ENCODE measurements at places on chromosomes 6 and 20. TPM values are rescaled to one million over a fixed set of nuclear protein-coding genes. Genes with fewer than 3 reads are reported as not detected.

GRCh38 chr6:1820165-1820564 is 210.4 kb downstream of the FOXC1 start:
- no peak for DNase-seq

- DNase-seq = no peak
Measured at GRCh38 chr6:139857143-139857542, 482.7 kb upstream of the CITED2 start.

DNA sequence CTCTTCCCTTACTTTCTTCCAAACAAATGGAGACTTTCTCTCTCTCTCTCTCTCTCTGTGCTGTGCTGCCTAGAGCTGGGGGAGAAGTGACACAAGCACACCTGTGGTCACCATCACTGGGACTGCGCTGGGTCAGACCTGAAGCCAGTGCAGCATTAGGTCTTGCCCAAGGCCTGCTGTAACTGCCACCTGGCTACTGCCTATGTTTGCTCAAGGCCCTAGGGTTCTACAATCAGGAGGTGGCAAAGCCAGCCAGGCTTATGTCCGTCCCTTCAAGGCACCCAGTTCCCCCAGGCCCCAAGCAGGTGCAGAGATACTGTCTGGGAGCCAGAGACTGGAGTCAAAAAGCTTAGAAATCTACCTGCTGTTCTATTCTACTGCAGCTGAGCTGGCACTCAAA is 49.4 kb upstream of the TOP1 start:
- no peak for DNase-seq

GRCh38 chr6:34145161-34146020 is 496 bp downstream of the GRM4 start:
- peak; percentile 80 for DNase-seq

Gene SMOC2
- 1.7 TPM for total RNA-seq

DNA sequence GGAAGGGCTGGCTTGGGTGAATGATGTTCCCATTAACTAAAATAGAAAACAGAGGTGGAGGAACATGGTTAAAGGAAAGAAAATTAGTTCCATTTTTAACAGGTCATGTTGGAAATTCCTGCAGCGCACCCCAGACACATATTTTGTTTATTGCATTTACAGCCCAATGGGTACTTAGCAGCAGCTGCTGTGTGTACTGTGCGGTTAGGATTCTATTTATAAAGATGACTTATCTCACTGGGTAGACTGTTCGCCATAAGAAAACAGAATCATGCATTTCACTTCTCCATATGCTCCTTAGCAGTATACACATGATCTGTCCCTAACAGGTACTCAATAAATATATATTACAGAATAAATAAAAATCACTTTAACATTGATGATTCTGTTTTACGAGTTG is 135.8 kb downstream of the SLC35F1 start:
- no peak for DNase-seq

- DNase-seq = no peak
Measured at GRCh38 chr6:135062735-135063134, 8.1 kb upstream of the HBS1L start.

Gene VSTM2L
- total RNA-seq = 12.9 TPM

GRCh38 chr6:37646986-37647764 is 50.5 kb downstream of the MDGA1 start:
- no peak for DNase-seq

GRCh38 chr6:88636871-88637270 is 326.5 kb downstream of the RNGTT start:
- no peak for DNase-seq

Gene MMS22L
- total RNA-seq = 10.5 TPM

Gene TREM1
- total RNA-seq = 51.9 TPM

DNA sequence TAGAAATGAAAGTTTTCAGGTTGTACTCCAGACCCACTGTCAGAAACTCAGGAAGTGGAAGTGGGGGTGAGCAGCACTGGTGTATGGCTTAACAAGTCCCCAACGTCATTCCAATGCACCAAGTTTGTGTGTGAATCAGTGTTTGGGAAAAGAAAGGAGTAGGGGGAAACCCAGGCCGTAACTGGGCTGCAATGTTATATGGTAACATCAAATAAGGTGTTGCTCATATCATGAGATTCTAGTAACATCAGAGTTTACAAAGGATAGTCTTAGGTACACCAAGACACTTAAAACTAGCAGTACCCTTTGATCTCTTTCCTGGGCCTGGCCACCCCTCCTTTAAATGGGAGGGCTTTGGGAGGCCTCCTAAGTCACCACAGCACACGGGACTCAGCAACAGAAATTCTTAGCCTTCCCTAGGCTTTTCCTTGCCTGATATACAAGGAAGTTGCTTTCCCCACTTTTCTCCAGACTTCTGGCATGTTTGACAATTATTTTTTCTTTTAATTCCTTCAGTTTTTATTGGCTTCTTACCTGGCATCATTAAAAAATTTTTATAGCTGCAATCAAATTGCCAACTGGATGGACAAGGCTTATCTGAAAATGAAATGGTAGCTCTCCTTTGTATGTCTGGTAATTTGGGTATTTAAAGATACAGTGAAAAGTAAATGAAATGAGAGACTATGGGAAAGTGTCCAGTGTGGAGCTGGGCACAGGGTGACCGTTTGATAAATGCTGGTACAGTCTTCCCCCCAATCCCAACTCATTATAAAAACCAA is 15.1 kb downstream of the E2F3 start:
- no peak for DNase-seq

DNA sequence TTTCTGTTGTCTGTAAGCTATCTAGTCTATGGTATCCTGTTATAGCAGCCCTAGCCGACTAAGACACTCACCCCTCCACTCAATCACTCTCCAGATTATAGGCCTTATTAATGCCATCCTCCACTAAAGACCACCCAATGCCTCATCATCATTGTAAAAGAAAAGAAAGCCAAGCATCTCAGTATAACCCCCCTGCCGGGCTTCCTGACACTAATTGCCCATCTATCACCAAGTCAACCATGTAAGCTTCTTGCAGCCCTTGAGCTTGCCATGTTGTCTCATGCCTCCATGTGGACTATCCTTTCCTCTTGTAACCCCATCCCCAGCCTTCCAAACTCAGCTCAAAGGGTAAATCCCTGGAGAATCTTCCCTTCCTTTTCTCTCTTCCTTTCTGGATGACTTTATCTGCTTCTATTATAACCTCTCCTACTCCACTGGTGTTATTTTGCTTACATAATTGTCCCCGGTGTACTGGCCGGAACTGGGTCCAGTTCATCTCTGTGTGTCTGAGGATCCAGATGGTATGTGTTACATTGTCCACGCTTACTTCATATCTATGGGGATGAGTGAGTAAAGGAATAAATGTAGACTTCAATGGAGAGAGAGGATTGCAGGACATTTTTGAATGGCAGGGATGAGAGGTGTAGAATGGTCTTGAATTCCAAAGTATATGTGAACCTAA is 202.9 kb upstream of the SOX4 start:
- DNase-seq = no peak

Gene CYP39A1
- 2.0 TPM for total RNA-seq

Gene PTCRA
- total RNA-seq = 3.2 TPM

Gene PM20D2
- total RNA-seq = 9.9 TPM

Gene DDO
- 1.7 TPM for total RNA-seq

DNA sequence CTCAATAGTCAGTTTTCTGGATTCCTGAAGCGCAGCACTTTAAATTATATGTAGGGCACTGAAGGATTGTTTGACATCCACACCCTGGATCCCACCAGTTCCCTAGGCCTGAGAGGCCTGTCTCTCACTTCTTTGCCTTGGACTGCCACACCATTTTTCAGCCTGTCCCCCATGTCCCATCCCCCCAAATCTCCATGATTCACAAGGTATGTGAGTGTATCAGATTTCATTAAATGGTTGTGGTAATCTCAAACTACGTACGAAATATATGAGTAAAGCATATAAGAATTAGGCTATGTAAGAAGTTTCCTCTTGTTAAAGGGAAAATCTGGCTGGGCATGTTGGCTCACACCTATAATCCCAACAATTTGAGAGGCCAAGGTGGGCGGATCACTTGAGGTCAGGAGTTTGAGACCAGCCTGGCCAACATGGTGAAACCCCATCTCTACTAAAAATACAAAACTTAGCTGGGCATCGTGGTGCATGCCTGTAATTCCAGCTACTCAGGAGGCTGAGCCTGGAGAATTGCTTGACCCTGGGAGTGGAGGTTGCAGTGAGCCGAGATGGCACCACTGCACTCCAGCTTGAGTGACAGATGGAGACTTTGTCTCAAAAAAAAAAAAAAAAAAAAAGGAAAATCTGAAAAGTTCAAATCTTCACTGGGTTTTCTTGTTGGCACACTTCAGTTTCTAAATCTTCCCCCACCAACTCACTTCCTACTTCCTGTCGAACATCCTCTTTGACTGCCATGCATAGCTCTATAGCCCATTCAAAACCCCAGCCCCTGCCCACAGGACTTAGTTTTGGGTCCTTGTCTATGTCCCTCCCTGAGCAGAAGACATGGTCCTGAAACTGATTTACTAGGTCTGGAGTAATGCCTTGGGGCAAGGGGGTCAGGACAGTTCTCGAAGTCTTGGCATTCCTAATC is 97.3 kb upstream of the SHLD1 start:
- DNase-seq = no peak

DNA sequence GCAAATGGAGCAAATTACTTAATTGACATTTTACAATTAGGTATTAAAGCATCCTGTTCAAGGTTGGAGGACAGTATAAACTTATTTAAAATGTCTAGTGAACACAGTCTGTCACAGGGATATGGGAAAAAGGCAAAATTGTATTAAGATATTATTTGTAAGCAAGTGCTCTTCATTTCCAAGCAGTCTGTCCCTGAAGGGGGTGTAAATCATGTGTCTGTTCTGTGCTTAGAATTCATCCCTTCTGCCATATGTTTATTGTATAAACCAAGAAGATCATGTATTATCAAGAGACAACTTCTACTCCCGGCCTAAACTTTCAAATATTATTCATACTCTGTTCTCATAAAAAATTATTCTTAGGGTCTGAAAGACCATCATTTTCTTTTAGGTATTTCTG is 144.8 kb downstream of the BCKDHB start:
- no peak for DNase-seq

DNA sequence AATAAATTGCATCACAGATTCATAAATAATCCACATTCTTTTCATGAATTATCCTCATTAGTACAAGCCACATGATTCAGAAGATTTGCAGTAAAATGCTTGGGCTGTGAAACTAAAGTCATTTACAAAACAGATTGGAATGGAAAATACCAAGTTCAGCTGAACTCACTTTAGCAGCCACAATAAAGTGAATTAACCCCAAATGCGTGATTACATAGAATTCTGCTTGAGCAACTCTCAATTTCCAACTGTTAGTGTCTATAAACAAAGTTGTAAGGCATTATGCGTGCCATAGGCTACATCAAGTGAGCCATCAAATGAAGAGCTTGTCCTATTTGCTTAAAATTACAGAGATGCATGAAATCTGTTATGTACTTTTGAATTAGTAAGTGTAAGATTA is 60.4 kb upstream of the GFRAL start:
- no peak for DNase-seq

DNA sequence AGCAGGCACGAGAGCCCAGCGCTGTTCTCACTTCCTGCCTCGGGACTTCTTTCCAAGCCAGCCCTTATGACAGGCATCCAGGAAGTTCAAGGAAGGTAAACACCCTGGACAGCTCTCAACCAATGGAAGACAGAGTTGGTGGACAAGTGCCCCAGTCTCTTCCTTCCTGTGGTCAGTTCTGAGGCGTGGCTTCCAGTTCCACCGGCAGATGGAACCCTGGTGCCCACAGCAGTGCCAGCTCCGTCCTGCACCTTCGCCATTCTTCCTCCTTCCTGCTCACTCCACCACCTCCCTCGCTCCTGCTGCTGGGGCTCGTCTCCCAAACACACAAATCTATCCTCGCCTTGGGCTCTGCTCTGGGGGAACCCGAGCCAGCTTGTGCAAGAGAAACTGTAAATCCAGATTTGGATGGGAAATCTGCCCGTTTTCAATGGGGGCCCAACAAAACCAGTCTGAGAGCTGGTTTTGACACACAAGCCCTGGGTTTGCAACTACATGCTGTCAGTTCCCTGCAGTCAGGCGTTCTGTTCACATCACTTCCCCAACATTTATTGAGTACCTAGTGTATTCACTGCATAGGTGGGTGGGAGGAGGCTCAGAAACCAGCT is 162.7 kb downstream of the GRM4 start:
- peak; percentile 51 for DNase-seq

DNA sequence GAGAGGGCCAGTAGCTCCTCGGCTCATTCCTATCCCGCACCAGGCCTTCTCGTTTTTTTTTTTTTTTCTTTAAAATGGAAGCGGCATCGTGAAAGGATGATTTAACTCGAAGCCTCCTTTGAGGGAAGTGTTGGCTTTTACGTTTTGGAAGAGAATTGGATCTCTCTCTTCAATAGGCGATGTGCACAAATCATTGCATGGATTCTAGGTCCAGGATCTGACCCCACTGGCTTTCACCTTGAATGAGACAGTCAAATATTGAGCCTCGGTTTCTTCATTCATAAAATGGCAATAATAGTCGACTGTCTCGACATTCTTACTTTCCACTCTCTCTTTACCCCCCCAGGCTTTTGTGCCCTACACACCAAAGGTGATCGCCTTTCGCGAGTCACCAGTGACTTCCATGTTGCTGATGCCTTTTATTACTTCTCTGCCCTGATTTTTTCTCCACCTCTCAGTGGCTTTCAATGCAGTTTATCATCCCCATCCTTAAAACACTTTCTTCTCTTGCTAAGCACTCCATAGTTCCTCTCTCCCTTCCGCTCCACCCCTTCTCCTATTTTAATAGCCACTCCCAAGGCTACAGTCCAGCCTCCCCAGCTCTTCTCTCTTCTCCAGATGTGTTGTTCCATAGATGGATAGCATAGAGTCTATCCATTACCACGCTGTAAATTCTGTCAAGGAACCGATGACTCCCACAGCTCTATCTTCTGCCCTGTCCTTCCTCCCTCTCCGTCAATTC is 473 bp upstream of the DTNBP1 start:
- DNase-seq = no peak

DNA sequence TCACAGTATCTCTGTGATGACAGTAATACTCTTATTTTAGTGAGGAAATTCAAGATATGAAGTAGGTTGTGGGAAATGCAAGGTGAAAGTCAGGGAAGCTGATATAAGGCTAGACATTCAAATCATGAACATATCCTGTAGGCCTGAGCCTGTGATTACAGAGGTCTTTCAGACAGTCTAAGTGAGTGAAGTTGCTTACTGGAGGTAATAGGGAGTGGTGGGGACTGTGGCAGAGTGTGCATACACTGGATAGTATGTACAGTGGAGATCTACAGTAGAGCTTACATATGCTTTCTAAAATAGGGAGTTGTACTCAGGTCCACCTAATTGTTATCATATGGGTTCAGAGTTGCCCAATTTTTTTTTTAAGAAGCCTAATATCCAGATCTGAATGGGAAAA is 3.1 kb downstream of the DHX35 start:
- no peak for DNase-seq

- DNase-seq = no peak
Measured at GRCh38 chr6:130132286-130132701, 90.5 kb downstream of the SAMD3 start.

- DNase-seq = no peak
Measured at GRCh38 chr6:109429496-109429895, 10.9 kb downstream of the PPIL6 start.

Data from spleen (tissue), 13 donors.